ENCODE measurements at places on chromosomes 3 and 15.

GRCh38 chr3:34203386-34203785 is 405.0 kb downstream of the PDCD6IP start:
- no peak for DNase-seq

GRCh38 chr3:155701882-155702465 is 42.9 kb downstream of the PLCH1 start:
- peak; percentile 73 for DNase-seq

DNA sequence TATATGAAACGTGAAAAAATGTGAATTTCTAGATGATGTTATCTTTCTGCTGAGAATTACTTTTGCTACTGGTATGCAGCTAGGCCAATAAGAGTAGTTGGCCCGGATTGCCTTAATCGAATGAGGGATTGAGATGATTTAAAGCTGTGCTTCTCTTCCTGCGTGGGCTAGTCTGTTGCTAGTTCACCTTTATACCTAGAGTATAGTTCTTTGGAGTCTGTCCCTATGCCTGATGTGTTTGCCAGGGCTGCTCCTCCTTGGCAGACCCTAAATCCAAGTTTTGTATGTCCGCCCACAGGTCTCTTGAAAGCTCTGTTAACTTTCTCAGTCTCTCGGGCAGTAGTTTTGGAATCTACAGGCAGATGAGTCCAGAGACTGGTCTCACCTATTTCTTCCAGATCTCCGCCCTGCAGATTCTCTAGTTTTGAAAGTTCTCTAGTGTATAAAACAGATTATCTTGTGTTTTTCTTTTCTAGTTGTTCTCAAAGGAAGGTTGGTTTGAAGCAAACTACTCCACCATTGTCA is 64.9 kb downstream of the MEF2A start:
- no peak for DNase-seq

GRCh38 chr3:52326976-52327375 is 10.9 kb downstream of the DNAH1 start:
- no peak for DNase-seq

DNA sequence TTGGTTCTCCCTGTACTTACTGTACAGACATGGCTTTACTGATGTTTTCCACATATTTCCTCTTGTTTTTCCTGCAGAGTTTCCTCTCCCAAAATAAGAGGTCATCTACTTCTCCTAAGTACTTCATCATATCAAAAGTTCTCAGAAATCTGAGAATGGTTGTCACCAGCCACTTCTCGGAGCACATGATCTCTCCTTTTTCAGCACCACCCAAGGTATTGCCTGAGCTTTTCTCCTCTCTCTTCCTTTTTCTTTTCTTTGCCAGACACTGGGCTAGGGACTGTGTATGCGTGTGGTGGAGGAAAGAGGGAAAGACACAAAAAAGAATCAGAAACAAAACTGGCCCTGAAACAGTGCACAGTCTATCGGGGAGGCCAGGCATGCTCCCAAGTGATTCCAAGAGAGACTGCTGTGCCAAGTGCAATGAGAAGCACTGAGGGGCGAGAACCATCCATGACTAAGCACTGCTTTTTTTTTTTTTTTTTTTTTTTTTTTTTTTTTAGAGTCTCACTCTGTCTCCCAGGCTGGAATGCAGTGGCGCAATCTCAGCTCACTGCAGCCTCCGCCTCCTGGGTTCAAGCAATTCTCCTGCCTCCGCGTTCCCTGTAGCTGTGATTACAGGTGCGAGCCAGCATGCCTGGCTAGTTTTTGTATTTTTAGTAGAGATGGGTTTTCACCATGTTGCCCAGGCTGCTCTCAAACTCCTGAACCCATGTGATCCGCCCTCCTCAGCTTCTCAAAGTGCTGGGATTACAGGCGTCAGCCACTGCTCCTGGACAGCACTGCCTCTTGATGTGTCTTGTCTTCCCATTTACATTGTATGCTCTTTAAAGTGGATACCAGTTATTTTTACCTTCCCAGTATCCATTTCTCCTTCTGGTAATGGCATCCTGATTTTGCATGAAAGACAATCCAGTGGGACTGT is 194.0 kb upstream of the FEZF2 start:
- peak; percentile 82 for DNase-seq

DNA sequence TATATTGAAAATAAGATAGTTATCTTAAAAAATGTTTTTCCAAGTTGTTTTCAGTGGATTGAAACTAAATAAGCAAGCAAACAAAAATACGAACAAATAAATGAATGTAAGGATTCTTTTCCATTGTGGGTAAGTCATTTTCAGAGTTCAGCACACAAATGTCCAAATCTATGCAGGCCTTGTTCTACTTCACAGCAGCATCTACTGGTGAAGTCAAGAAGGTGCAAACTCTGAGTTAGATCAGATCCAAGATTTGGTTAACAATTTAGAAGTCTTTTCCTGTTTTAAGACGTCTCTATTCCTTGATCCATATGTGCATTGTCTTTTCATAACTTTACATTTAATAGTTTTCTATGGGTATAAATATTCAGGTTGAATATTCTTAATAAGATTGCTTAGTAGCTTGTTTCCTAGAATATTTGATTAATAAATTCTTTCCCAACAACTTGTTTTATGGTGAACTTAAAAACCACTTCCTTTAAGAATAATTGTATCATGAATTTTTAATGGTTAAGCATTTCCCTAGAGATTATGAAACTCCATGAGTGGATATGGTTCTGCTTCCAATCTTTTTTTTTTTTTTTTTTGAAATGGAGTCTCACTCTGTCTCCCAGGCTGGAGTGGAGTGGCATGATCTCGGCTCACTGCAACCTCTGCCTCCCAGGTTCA is 10.5 kb downstream of the PTX3 start:
- peak; percentile 86 for DNase-seq

- DNase-seq: no peak
Observed at GRCh38 chr15:99306694-99307338, 55.5 kb downstream of the LRRC28 start.

DNA sequence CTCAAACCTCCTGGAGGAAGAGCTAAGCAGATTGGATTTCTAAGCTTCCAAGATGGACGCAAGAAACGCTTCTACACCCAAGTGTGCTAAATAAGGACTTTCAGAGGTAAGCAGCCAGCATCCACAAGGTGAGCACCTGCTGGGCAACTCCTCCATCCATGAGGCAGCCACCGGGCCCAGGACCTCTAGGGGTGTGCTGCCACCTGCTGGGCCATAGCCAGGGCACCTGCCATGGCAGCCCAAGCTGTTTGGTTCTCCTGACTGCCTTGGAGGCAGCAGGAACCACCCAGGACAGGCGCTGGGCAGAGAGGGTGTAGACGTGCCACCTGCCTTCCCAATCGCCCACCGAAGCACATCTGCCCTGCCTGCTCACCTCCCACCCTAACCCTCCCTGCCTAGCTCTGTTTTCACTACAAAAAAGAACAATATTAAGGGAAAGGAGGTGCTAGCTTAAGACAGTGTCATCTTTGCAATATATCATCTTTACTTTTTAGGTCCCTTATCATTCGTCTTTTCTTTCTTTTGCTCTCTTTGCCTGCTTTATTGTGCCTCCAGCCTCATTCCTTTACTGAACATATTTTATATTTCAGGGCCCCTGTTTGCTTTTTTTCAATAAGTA is 12.9 kb downstream of the C15orf62 start:
- peak; percentile 25 for DNase-seq

GRCh38 chr15:30973379-30973778 is 18.0 kb downstream of the MTMR10 start:
- DNase-seq: no peak

DNA sequence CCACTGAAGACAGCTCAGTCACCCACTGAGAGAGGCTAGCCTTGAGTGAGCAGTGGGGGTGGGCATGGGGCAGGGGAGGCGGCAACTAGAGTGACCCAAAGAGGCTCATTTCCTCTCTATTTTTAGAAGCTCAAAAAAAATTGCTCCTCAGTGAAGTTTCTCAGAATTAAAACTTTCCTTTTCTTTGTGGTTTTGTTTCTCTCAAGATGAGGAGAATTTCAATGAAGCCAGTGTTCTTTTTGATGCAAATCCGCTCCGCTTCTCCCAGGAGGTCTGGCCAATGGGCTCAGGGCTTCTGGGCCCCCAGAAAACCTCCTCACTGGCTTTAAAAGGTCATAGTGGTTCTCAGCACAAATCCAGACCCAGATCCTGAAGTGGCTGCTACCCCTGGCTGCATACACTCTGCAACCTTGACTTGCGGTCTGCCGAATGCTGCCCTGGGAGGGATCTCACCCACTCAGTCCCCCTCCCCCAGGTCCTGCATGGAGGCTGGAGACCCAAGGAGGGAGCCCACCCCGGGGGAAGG is at the start of gene ACSBG1:
Gene ACSBG1, minus strand, starts transcription at position 51 of the 526 bp plus-strand sequence. CDS start 64 bp downstream, outside the sequence.
- DNase-seq: no peak

DNA sequence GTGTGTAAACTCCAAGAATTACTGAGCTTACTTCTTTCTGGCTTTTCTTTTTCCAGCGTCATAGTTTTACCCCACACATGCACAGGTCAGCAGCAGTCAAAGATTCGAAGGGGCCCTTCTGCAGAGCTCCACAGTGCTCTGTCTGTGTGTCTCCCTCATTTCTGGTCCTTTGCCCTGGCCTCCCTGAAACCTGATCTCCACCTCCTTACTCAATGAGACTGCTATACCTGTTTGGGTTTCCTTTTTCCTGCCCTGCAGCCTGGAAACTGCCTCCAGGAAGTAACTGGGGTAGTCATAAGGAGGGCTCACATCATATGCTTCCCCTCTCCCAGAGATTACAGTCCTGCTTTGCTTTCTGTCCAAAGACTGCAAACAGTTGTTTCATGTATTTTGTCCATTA is 82.8 kb upstream of the TNIK start:
- DNase-seq: no peak

DNA sequence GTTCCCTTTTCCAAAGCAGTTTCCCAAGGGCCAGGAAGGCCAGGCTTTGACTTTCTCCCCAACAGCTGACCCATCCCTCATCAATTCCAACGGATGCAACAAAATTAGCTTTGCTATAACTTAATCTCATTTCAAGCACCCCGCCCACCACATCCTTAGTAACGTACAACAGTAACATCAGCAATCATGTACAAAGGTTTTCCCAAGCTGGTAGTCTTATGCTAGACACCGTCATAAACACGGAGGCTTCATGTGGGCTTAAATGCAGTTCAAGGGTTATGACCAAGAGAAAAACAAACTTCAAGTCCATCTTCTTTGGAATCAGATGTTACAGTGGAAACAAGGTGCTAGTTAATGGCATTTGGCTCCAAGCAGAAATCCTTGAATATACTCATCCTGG is 66.6 kb downstream of the EOMES start:
- no peak for DNase-seq

- DNase-seq: no peak
Observed at GRCh38 chr3:127771746-127772145, 50.6 kb downstream of the MGLL start.

DNA sequence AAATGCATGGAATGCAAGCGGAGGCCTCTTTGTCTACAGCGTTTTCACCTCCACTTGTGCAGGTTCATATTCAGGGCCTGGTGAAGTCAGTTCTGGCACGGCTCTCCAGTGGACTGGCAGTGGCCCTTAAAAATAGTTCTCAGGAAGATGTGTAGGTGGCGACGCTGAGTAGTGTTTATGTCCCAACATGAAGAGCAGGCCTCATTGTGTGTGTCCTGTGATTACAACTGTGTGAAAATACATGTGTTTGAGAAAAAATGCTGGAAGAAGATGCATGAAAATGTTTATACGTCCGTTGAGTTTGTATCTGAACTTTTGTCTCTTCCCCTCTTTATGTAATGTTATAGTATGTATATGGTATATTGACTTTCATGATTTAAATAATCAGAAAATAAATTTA is 7.2 kb downstream of the LIPC start:
- DNase-seq: peak; percentile 77

DNA sequence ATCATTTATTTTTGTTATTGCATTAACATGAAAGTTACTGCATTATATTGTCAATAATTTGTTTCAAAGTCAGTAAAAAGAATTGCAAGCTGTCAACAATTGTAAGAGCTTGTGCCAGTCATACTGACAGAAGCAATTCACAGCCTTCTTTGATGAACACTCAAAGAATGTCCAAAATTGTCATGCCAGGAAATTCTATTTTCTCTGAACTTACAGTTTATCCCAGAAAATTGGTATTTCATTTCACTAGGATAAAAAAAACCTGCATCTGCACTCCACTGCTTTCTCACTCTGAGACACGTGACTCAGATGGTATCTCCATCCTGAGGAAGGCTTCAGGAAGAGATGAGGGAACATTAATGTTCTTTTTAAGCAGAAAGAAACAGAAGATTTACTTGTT is 332.6 kb upstream of the CCDC54 start:
- no peak for DNase-seq

- no peak for DNase-seq
Observed at GRCh38 chr3:171615281-171615680, 155.1 kb upstream of the TNIK start.

Measured in choroid plexus epithelial cell (primary cell).